ENCODE measurements at places on chromosomes 3 and 15.
A peak's percentile ranks its signal among the peaks of the same experiment; 100 is the strongest.

GRCh38 chr3:46365737-46366524 lies 4.8 kb upstream of the CCR5 start:
- no peak for DNase-seq

DNA sequence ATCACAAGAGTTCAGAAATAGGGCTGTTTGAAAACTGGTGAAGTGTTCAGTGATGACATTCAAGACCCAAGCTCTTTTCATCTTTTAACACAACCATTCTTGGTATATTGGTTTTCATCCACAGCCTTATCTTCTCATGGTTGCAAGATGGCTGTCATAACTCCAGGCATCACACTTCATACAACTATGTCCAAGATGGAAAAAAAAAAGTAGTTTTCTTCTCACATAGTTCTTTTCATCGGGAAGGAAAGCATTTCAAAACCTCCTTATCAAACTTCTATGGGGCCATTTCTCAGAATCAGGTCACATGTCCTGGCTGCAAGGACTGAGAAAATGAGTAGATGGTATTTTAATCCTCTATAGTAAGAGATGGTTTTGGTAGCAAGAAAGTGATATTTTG lies 21.1 kb upstream of the MFSD1 start:
- no peak for DNase-seq

DNA sequence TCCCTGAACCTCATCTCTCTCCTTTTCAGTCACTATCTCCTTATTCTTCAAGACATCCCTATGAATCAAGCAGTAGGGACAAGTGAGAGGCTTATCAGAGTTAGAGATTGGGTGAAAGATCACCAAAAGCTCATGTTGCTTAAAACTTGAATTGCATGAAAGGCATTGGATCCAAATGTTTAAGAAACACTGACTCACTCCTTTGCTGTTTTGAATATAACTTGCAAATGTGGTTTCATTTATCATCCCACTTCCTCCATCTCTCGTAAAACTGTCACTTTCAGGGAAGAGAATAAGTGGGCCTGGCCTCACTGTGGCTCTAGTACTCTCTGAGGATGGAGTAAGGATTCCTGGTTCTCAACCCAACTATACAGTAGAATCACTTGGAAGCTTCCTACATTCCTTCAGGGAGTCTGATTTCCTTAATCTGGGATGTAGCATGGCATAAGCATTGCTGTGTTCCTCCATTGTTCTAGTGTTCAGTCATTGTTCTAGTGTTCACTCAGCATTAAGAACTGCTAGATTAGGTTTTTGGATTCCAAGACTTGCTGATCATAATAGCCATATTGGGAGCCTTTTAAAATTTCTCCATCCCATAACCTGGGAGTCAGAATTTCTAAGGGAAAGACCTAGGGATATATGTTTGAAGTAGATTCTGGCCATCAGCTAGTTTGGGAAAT lies 171.8 kb downstream of the TMEM108 start:
- peak; percentile 72 for DNase-seq

- peak; percentile 67 for DNase-seq
Observed at GRCh38 chr3:141076797-141077571, 25.8 kb downstream of the SPSB4 start.

DNA sequence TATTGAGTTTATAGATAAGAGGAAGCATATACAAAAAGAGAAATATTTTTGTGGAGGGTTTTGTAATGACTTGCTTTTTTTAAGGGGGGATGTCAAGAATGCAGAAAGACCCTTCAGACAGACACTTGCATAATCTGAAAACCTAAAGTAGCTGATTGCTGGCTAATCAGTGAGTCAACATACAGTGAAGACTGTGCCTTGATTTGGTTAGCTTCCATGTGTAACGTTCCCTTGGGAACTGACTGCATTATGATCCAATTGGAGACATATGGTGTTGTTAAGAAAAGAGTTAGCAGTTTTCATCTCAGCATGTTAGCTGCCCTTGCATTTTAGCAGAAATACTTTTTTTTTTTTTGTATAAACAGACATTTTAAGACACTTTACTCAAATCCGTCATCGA lies 483.2 kb downstream of the RBMS3 start:
- peak; percentile 62 for DNase-seq

DNA sequence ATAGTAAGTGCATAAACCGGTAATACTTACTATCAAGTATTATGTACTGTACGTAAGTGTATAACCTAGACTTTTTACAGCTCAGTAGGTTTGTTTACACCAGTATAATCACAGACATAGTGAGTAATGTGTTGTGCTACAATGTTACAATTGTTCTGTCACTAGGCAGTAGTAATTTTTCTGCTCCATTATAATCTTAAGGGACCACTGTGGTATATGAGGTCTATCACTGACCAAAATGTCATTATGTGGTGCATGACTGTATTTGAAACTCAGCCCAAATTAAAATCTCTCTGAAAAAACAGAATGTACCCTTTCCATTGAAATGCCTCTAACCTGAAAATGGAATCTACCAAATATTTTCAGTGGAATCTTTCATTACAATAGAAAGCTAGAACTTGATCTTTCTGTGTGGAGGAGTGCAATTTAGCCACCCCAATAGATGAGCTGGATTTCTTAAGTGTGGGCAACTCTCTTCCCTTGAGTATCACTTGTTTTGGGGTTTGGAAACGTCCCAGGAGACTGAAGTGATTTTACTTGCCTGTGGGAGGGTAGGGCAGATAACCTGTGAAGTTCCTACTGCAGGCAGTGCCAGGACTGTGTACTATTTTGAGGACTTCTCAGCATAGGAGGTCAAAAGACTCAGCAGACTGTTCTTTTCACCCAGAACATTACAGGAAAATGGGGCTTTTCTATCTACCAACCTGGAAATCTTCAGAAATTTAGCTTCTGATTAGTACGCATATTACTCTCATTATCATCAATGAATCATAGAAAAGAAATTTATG lies 50.9 kb downstream of the FAM98B start:
- no peak for DNase-seq

DNA sequence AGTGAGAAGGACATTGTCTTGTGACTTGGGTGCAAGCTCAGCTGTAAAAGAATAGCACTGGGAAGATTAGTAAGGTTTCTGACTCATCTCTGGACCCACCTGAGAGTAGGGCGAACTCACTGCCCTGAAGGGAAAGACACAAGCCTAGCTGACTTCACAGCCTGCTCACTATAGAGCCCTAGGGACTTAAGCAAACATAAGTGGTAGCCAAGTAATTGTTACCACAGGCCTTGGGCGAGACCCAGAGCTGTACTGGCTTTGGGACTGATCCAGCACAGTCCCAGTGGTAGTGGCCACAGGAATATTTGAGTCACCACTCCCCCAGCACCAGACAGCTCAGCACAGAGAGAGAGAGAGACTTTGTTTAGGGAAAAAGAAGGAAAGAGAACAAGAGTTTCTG lies 429.9 kb downstream of the TBL1XR1 start:
- DNase-seq = peak; percentile 93

DNA sequence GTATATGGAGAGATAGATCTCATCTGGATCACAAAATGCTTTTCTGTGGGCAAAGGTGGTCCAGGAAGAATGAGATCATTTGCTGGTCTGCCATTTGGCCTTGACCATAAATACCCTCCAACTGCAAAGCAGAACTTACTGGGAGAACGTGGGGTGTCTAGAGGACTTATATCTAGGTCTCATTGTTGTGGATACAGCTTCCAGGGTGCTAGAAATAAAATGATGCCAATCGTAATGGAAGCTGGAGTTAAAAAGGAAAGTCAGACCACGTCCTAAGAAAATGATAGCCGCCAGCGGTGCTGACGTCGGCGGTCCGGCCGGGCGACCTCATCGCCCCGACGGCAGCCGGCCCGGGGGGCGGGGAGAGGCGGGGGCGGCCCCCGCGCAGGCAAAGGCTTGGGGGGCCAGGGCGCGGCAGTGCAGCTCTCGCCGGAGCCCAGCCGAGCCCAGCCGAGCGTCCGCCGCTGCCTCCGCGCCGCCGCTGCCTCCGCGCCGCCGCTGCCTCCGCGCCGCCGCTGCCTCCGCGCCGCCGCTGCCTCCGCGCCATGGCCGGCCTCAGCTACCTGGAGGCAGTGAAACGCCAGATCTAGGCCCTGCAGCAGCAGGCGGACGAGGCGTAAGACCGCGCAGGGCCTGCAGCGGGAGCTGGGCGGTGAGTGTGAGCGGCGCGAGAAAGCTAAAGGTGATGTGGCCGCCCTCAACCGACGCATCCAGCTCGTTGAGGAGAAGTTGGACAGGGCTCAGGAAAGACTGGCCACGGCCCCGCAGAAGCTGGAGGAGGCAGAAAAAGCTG lies 89.5 kb downstream of the EOMES start:
- peak; percentile 64 for DNase-seq

DNA sequence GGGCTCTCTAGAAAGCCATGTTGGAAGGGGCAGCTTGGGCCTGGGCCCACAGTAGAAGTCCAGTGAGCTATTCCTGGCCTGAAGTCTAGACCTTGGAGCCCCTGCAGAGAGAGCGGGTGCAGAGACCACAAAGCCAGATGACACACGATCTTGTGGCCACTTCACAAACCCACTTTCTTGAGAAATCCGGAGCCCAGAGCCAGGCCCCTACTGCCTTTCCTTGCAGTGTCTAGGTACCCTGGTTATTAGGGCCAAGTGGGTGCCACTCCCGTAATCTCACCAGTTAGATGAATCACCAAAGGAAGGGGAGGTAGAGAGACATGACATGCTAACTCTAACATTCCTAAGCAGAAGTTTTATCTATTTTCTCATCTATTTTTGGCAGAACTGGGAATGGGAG lies 72.5 kb upstream of the ADAMTSL3 start:
- DNase-seq = no peak

DNA sequence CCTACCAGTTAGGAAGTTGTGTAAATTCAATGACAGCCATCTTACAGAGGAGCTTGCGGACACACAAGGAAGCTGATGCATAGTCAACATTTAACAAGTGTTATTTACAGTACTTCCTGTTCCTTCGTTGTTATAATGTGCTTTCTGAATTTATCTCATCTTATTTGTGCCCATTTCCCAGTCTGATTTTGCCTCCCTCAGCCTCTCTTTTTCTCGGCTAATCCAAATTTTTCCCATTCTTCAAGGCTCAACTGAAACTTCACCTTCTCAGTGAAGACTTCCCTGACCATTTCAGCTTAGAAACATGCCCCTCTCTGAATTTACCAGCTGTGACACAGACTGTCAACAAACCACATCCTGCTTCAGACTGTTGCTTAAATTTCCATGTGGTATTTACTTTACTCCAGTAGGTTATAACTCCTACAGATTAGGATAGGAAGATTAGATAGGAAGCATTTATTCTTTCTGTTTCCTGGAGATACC lies 55.7 kb upstream of the CP start:
- DNase-seq = peak; percentile 88

DNA sequence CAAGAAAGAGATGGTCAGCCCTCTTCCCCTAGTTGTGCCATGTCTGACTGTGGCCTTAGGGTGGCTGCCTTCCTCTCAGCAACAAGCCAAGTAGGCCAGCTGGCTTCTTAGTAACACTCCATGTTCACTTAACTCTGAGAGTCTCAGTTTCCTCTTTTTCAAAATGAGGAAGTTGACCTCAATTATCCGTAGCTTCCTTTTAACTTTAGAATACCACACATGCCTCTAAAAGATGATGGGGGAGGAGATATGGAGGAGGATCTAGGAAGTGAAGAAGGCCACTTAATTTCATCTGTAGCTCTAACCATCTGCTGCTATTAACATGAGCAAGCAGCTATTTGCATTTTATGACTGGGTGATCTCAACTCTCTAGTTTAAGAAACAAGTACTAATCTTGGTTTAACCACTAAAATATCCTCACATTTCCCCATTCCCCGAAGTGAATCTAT lies 32.9 kb downstream of the CD200R1L start:
- DNase-seq = peak; percentile 79

DNA sequence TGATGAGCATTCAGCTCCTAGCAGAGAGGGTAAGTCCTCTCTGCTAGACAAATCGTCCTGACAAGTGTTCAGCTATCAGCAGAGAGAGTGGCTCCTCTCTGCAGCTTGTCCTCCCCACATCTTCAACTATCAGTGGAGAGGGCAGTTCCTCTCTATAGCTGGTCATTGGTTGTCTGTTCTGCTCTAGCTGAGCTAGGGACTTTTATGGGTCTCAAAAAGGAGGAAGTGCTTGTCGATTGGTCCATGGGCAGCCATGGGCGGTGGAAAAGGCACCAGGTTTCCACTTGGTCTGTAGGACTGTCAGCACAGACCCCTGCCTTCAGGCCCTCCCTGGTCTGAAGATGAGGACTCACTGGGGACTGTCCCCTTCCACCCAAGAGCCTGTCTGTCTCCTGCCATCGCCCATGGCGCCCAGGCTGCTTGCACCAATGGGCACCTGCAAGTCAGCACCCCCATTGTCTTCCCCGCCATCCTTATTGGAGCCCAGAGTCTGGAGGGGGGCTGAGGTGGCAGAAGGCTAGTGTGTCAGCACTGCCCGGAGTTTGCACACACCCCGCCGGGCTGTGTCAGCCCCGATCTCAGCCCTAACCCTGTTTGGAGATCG lies 264.7 kb downstream of the ZBBX start:
- no peak for DNase-seq

DNA sequence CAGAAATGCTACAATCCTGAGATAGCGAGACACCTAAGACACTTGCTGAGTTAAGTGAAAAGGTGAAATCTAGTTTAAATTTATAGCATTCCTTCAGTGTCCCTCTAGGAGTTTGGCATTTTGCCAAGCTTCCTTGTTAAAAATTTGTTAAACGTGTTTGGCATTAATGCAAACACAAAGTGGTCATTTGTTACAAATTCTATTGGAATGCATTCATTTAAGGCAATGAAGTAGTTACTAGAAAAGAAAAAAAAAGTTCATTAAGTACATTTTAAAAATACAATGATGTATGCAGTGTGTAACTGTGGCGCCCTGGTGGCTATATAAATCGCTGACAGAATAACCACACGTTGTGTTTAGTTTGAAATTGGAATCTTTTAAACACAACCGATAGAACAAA lies 31.3 kb upstream of the WNT5A start:
- DNase-seq = peak; percentile 72

DNA sequence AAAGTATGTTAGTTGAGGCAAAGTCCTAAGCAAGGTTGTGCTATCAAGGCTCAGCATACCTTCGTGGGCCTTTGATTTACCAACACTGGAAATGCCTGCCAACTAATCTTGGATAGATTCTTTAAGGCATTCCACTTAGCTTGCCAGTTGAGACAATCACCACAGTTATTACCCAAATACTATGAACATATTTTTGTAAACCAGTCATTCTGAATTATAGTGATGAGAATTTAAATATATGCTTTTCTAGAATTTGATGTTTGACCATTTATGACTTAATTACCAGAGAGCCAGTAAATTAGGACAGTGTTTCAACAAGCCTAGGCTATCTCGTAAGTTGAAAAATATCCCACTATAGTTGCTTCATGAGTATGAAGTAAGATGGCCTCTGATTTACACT lies 15.5 kb downstream of the TRIM59 start:
- DNase-seq = peak; percentile 75
